ENCODE measurements at places on chromosomes 3 and 15.

GRCh38 chr3:58039601-58040000, 31.4 kb downstream of the FLNB start:
- peak; percentile 20 for DNase-seq

- DNase-seq, result no peak
These were observed 425.0 kb upstream of the ADAMTS9 start for GRCh38 chr3:65112751-65113300.

GRCh38 chr3:190097025-190097424, 23.7 kb downstream of the P3H2 start:
- no peak for DNase-seq

DNA sequence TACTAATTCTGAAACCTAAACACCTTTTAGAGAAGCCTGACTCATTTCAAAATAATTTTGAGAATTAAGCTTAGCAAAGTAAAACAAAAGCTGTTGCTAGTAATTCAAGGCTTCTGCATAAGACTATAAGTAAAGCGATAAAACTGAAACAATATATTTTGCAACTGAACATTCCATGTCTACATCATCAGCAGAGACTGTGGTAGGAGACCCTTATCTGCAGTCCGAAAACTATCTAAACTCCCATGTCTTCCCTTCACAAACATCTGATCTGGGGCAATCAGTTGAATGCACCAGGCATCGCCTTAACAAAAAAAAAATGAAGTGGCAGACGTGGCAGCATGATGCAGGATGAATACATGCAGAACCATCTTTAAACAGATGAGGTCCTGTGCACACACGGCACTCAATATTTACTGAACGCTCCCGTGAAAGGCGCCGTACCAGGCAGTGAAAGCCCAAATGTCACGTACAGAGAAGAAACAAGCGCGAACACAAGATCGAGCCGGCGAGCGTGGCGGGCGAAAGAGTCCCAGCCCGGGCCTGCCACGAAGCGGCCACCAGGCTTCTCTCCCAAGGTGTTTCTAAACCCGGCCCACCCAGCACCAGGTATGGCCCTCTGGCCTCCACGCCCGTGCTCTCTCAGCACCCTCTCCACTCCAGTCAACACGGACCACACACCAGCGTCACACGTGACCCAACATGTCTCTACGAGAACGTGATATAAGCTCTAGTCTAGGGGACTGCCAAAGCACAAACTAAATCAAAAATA, 63.0 kb downstream of the CHSY1 start:
- no peak for DNase-seq

- DNase-seq, result no peak
These were observed 63.4 kb upstream of the FAM174B start for GRCh38 chr15:92719021-92719420.

GRCh38 chr3:117045143-117045542, 335.6 kb downstream of the TUSC7 start:
- peak; percentile 9 for DNase-seq

DNA sequence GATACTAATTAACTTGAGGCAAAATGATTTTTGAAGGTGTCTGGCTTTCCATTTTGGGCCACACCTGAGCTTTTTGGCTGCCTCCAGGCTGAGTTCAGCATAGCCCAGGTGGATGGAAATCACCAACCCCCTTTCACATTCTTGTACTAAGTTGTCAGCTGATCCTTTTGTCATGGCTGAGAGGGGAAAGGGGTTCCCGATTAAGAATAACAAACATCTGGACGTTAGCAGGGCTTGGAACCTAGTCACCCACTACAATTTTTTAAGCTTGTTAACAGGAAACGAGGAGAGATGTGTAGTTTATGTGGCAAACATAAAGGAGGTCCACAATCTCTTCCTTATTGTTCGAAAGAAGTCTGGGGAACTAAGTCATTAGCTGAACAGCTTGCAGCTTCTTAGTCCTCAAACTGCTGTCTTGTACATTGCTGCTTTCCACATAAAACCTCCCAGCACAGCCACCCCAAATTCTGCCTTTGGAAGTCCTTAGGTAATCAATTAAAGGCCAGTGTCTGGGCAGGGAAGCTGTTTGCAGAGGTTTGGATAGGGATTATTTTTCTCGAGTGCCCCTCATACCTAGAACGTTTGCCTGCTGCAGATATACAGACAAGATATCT, 5.0 kb downstream of the NR2F2 start:
- DNase-seq, result no peak

DNA sequence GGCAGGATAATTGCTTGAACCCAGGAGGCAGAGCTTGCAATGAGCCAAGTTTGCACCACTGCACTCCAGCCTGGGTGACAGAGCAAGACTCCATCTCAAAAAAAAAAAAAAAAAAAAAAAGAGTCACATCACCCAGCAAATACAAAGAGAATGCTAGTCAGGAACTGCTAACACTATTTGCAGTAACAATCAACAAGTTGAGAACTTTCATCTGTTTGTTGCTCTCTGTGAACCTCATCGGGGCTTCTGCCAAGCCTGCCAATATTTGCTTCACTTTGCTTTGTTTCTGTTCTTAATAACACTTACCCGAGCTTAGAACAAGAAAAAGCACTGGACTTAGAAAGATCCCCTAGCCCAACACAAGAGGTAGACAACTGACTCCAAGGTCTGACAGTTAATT, 76.9 kb downstream of the PLCH1 start:
- DNase-seq, result no peak

DNA sequence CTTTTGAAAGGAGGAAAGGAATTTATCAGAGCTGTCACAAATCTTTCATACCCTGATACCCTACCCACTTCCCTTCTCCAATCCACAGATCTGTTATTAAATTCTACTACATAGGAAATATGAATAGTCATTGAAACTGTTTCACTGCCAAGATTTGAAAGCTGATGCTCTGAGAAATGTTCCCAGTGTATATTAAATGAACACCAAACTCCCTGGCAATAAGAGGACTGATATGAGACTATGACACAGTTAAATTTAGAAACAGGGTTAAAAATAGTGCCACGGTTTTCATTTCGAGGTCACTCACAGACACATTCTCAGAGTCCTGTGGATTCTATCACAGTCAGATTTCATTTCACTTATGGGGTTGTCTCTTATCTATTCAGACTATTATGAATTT, 27.2 kb upstream of the GBE1 start:
- DNase-seq, result no peak

GRCh38 chr3:184099806-184100686, 3.2 kb downstream of the HTR3E start:
- no peak for DNase-seq

DNA sequence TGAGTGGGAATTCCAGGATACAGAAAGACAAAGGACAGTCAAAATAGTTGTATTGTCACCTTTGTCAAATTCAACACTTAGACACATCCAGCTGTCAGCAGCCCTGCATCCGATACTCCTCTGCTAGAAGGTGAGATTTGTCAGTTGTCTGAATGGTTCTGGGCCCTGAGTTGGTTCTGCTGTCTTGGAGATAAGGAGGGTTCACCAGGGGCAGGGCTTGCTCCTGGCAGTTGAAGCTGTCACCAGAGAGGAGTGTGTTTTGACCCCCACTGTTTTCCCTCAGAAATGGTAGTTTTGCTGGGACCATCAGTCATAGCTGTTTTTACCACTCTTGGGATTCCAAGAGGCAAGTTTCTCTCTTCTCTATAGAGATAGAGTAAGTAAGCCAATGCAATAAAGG, 3.2 kb upstream of the KY start:
- DNase-seq, result no peak

DNA sequence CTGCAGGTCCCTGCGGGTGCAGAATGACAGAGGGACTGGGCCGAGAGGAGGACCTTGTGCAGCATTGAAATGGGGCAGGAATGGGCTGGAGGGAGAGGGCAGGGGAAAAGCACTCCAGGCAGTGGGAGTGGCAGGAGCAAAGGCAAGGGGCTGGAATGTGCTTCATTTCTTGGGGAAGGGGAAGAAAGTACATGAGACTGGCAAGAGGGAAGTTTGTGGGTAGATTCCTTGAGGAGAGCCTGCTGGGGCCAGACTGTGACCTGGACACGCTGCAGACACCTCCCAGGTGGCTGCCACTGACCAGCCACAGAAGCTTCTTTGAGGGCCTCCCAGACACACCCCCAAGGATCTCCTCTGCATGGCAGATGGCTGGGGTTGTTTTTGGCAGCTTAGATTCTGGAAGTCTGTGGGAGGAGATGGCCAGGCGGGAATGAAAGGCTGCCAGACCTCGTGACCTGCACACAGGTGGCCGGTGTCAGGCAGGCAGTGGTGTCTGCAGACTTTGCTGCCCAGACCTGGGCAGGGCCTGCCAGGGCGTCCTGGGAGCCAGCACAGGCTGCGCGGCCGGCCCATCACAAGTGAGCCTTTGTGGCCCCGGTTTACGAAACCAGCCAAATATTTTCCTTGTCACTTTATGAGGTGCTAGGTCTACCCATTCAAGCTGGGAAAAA, 53.1 kb downstream of the SPSB4 start:
- DNase-seq, result no peak

DNA sequence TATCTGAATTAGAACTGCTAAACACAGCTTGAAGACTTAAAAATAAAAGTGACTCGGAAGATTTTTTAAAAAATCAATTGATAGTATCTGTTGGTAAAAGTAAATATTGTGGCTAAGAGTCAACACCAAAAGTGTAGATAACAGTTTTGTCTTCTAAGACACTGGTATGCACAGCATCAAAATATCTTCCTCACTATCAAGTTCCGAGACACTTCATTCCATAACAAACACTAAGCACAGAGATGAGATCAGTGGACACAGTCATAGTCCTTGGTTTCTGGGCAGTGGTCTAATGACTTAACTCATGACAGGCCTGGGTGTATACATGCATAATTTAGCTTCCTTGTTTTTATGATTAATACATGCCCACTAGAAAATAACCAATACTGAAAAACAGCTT, 63.2 kb downstream of the PXYLP1 start:
- DNase-seq, result no peak

- peak; percentile 64 for DNase-seq
These were observed 36.6 kb downstream of the OXSM start for GRCh38 chr3:25826510-25826909.

DNA sequence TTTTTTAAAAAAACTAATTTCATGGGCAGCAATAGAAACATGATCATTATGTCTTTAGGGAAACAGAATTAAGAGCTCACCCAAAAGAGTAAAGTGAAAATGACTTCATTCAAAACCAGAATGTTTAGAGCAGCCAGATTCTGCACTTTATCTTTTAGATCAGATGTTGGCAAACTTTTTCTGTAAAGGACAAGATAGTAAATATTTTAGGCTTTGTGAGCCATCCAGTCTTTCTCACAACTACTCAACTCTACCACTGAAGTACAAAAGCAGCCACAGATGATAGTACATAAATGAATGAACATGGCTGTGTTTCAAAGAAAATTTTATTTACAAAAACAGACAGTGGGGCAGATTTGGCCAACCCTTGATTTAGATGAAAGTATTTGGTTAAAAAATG, 84.5 kb downstream of the SETD2 start:
- no peak for DNase-seq

GRCh38 chr3:144181062-144181461, 209.4 kb downstream of the DIPK2A start:
- no peak for DNase-seq

DNA sequence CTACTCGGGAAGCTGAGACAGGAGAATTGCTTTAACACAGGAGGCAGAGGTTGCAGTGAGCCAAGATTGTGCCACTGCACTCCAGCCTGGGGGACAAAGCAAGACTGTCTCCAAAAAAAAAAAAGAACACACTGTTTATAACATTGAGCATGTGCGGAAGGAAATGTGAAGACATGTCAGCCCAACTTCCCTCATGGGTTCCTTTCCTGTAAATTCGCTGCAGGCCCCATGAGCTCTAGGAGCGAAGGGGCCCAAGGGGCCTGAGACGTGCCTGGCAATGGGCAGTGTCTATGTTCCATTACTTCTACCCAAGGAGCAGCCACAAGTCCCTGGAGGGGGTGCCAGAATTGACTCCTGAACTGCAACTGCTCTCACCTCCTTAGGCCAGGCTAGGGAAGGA, 3.2 kb downstream of the PFKFB4 start:
- DNase-seq, result peak; percentile 8

DNA sequence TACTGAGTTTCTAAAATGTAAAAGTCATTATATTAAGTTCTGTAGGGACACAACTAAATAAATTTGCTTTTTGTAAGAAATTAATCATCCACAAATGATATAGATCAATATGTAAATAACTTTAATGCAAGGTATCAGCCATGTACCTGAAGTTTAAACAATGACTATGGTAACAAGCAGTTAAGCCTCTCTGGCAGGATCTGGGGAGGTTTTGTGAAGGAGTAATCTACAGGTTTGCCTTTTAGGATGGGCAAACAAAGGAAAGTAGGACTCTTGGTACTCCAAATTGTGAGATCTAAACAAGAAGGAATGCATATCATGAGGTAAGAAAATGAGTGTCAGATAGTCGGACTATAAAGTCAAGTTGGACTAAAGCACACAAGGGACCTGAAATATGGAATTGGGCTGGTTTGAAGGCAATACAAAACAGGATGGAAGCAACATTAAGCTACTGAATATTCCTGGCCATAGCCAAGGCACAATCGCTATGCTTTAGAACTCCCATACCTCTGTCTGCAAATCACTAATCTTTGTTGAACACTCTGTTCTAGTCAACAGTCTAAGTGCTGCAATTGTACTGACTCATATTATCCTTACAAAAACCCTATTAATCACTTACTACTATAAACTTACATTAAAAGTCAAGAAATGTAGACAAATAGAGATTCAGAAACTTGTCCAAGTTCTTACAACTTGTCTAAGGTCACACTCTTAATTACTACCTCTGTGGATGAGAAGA, 412.8 kb downstream of the DIPK2A start:
- no peak for DNase-seq

GRCh38 chr3:133742351-133743091, 3.7 kb upstream of the TF start:
- DNase-seq, result no peak
